ENCODE measurements at places on chromosomes 1 and 21.
A peak's percentile ranks its signal among the peaks of the same experiment; 100 is the strongest.

GRCh38 chr1:70948396-70949017, 99.1 kb downstream of the PTGER3 start:
- DNase-seq = no peak

GRCh38 chr1:235206533-235207208, 45.6 kb upstream of the RBM34 start:
- no peak for DNase-seq

DNA sequence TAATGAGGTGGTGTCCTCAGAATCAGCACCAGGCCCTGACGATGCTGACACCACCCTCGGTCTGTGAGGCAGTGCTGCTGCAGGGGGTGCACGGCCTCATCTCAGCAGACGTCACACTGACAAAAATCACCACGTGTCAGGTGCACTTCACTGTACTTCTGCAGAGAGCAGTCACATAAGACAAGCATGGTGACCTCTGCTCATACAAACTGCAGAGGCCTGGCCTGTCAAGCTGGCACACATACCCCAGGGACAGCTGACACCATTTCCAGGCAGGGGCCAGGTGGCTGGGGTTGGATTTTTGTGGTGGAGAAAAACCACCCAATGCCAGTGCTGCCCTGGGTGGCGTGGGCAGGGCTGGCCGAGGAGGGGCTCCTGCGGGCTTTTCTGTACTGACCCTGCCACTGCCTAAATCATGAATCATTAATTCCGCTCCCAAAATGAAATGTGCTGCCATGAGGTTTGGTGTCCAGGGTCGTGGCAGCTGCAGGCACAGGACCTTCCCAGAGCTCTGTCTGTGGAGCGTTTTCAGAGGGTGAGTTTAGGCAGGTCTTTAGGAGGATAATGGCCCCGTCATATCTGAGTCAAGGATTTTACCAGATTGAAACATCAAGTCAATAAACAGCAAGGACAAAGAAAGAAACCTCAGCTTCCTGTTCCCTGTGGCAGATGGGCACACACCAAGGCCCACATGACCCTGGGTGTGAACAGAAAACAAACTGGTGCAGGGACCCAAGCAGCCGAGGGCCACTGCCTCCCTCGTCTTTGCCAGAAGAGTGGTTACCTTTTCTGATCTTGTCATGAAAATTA, 33.4 kb upstream of the GPR153 start:
- no peak for DNase-seq

DNA sequence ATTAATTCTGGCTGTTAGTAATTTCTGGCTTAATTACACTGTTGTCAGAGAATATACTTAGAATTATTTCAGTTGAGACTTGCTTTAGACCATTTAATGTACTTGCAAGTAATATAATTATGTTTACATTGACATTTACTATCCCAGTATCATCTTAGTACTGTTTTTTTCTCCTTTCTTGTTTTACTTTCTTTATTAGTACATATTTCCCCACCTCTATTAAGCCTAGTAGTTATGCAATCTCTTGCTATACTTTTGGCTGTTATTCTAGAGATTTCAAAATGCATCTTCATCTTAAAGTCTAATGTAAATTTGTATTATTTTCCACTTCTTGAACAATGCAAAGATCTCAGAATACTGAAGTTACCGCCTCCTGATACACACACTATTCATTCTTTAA, 24.4 kb downstream of the BRWD1 start:
- DNase-seq = no peak

- DNase-seq = peak; percentile 39
Observed at GRCh38 chr1:36576118-36576517, 93.4 kb upstream of the CSF3R start.

GRCh38 chr1:112576240-112576639, 42.7 kb downstream of the ST7L start:
- no peak for DNase-seq

DNA sequence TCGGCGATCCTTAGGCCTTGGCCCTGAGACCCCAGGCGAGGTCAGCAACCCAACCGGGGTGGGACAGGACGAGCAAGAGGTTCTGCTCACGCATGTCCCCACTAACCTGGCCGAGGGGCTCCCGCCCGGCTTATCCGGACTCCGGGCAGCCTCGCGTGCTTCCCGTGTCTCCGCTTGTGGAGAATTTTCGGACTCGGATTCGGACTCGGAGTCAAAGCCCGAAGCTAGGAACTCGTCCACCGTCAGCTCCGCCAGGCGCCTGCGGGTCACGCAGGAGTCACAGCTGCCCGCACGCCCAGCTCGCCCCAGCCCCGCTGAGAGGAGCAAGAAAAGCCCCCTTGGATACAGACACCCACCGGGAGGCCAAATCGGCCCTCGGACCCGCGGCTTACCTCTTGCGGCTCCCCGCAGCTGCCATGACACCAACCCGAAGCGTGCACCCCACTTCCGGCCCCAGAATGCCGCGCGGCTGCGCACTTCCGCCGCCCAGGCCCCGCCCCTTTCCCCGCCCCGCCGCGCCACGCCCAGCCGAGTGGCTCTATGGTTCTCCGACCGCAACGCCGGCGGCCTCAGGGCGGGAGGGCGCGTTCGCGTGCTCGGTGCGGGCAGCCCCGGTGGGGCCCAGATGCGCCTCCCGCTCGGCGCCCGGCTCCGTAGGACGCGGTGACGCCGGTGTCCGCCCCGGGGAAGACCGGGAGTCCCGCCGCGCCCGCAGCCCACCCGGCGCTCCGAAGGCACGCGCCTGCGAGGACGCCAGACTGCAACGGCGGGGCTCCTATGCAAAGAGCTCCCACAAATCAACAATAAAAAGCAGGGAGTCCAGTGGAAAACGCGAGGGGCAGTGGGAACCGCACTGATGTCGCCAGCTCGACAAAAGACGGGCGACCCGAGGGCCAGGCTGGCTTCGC, at the start of gene NOC2L:
Gene NOC2L, minus strand, starts transcription at position 434 of the 908 bp plus-strand sequence. Its CDS starts 16 bp downstream, at position 418.
- DNase-seq = peak; percentile 98

DNA sequence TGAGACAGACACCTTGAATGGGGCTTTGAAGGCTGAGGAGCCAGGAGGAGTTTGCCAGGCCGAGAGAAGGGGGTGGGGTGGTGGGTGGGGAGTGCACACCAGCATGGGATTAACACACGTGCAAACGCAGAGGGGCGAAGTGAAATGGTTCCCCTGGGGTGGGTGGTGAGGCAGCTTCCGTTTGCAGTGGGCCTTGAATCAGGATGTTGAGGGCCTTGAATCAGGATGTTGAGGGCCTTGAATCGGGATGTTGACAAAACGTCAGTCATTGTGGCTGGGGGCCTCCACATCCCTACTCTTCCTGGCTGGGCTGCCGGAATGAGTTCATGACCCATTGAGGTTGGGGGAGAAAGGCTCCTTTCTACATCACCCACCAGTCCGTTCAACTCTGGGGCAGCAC, 16.6 kb downstream of the LDLRAP1 start:
- no peak for DNase-seq

DNA sequence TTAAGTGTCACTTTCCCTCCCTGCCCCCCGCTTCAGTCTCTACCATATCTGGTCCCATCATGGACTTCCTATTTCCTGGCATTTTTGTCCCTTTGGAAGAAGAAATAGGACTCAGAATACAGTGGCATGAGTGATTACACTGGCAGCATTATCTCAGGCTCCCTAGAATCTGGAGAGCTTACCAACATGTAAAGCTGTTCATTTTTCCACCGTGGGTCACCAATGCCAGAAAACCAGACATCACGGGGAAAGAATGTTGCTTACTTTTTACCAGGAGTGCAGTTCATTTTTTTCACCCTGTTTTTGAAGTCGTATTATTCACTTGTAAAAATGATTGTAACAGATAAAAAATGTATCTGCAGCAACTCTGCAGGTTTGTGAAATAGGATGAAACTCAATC, 44.8 kb downstream of the BACH1 start:
- DNase-seq = no peak

- DNase-seq = no peak
Observed at GRCh38 chr1:17955302-17956285, 152.0 kb upstream of the IGSF21 start.

GRCh38 chr1:167617153-167618147, 12.6 kb upstream of the RCSD1 start:
- DNase-seq = no peak

DNA sequence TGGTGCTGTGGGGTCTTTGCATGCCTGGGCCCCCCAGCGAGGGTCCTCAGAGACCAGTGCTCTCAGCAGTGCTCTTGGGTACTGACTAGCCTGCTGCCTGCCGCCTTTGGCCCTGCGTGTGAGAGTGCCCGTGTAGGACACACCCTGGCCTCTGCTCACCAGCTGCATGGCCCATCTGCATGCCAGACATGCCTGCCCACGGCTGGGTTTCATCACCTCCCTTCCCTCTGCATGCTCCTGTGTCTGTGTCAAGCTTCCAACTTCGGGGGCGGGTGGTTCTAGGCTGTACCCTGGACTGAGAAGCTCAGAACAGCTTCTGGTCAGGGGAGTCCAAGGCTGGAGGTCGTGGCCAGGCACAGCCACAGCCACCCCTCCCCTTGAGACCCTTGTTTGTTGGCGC, 56.9 kb downstream of the PTPRF start:
- no peak for DNase-seq

- DNase-seq = no peak
Observed at GRCh38 chr1:228944935-228945371, 209.7 kb downstream of the RHOU start.

- no peak for DNase-seq
Observed at GRCh38 chr1:110136911-110137310, 13.4 kb upstream of the SLC6A17 start.

DNA sequence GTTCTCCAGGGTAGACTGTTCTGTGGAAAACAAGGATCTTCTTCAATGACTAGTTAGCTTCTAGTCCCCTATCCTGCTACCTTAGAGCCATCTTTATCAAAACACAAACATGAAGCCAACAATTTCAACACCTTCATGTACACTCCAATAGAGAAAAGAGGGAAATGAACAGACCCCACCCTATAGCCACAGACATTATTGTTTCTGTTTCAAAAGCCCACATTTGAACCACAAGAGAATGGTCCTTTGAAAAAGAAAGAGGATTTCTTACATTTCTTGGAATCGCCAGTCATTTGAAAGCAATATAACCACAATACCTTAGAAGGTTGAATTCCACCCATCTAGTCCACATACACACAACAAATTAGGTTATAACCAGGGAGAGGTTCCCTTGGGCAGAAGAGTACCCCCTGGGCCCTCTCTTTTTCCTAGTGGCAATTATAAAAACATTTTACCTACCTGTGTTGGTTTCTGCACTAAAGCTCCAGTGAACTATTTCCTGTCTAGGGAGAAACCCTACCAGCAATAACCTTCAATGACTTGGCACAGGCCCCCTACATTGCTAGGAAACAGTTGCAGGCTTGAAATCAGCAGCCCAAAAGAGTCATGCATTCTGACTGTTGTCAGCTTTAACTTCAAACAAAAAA, 2.7 kb upstream of the LPGAT1 start:
- DNase-seq = no peak

GRCh38 chr1:206716159-206716869, 31.6 kb downstream of the MAPKAPK2 start:
- no peak for DNase-seq

DNA sequence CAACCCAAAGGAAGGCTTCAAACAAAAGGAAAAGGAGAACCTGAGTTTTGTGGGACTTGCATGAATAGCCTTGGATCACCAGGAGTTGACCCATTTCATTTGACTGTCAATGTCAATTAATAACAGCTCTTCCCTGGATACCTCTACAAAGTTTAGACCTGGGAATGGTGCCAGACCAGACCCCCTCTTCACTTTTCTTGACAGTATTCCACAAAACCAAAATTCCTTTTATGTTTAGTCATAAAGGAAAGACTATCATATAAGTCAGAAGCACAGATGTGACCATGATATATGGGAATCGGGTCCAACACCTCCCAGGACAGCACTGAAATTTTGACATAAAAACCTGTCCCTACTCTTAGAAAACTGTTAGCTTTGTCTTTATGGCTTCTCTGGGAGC, 191.8 kb downstream of the LYPLAL1 start:
- DNase-seq = no peak

DNA sequence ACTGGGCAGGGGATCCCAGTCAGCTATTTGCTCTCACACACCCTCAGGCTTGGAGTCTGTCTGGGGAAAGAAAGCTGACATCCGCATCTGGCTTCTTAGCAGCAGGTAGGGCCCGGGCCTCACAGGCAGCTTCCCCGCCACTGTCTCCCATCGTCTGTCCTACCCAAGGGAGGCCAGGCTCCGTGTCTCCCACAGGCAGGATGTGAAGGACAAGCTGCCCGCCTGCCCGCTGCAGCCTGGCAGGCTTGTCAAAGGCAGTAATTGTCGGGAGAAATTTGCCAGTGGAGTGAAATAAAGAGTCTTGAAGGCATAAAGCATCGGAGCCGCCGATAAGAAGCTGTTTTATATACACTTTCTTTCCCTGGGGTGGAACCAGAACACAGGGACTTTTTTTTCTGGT, 44.0 kb upstream of the DISP3 start:
- no peak for DNase-seq

DNA sequence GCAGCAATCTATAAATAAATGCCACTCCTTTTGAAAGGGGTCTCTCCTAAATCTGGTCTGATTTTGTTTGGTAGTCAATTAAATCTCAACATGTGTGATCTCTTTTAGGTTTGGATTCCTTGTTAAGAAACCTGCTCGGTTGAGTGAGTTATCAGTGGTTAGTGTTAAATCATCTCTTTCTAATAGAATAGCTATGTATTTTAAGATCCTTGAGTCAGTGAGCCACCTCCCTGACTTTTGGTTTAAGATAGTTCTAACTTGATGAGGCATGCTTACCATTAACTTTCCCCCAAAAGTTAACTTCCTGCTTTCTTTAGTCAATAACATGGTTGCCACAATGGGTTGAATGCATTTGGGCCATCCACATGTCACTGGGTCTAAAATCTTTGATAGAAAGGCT, 93.1 kb upstream of the OLFM3 start:
- no peak for DNase-seq

GRCh38 chr1:58721247-58721820, 21.5 kb upstream of the MYSM1 start:
- DNase-seq = no peak

GRCh38 chr1:31444725-31445448, 31.9 kb downstream of the SERINC2 start:
- no peak for DNase-seq

- DNase-seq = no peak
Observed at GRCh38 chr1:172895050-172895460, 155.7 kb downstream of the TNFSF18 start.

GRCh38 chr21:14900058-14900457, 164.7 kb downstream of the NRIP1 start:
- no peak for DNase-seq

Data from T-helper 9 cell (primary cell).